Forelimb muscle (tissue), 1 donor: ENCODE measurements at places on chromosomes 4 and X.
A peak's percentile ranks its signal among the peaks of the same experiment; 100 is the strongest.

DNA sequence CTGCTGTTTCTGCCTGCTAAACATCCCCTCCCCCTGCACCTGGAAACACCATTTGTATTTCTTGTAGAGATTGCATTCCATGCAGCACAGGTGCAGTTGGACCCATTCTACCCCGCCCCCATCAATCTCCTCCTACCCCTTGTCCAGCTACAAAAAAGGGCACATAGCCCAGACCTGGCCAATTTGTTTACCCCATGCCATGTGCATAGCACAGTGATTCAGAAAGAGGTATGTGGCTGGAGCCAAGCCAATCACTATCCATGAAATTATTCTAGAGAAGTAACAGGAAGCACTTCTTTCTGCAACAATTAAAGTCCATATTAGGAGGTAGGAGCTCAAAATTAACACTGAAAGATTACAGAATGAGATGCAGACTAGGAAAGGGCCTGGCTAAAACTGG, 20.2 kb upstream of the TMEM184C start:
- no peak for DNase-seq

DNA sequence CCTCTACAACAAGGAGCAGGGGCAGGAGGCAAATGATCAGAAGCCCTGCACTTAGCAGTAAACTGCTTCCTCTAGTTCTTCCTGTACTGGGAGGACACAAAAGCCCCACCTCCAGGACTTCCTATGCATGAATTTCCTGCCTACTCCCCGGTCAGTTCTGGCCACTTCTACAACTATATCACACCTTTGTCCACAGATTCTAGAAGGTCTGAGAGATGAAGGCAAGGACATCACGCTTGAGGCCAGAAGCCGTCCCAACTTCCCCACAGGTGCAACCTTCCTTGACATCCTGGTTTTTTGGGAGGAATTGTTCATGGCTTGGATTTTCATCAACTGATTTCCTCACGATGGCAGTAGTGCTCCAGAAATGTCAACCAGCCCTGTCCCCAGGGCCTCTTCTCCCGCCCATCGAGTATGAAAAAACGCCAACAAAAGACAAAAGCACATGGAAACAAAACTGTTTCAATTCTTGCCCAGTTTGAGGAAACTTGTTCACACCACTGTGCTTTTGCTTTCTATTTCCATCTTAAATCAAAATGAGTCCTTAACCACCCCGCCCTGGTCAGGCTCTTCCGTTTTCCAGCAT, 206.5 kb upstream of the STK26 start:
- DNase-seq = peak; percentile 79

- no peak for DNase-seq
These were observed 71.5 kb downstream of the HPGD start for GRCh38 chr4:174450786-174451125.

DNA sequence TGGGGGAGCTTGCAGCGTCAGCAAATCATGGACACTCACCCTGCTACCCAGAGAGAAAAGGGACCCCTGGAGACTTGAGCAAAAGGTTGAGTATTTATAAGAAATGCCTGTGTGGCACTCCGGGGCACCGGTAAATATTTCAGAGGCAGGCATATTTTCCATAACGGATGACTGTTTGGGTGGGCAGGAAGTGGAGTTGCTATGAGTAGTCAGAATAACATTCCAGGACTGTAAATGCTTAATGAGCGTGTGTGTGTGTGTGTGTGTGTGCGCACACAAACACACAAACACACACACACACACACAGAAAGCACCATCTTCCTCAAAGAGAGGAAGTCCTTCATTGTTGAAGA, 74.6 kb downstream of the MXRA5 start:
- no peak for DNase-seq

DNA sequence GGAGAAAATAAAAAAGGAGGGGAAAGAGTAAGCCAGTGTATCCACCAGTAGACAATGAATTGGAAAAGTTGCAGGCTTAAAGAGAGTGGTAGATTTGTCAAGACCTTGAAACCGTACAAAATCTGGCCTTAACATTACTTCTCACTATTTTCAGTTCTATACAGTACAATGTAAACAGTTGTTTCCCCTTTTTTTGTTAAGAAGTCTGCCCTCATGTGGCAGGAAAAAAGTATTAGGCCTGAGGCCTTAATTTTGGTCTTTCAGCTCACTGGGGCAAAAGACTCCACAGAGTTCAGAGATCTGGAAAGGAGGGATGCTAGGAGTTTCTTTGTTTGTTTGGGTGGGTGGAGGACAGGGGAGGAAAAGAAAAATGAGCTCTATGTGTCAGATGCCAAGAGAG, 92.8 kb upstream of the CCDC160 start:
- no peak for DNase-seq

DNA sequence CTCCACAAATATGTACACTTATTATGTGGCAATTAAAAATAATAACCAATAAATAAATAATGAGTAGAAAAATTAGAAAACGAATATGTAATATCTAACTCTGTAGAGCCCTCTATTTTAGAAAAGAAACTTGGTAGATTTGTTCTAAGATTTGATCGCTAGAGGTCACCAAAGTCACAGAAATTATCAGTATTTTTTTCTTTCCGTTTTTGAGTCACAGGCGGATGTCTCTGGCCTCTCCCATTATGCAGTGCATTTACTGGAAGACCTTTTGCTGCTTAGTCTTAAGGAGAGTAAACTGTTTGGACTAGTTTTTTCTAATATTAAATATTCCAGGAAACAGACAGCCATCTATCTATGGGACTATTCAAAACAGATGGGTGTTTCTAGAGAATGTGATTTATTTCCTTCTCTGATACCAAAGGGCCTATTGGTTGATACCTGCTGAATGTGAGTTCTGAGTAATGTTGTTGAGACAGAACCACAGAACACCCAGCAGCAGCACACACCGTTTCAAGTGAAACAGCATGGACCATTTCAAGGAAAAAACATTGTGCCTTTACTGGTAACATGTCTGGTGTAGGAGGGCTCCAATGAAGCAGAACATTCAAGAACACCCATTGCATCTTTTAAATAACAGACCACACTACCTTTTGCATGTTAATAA, 34.0 kb upstream of the GYPA start:
- DNase-seq = peak; percentile 49

DNA sequence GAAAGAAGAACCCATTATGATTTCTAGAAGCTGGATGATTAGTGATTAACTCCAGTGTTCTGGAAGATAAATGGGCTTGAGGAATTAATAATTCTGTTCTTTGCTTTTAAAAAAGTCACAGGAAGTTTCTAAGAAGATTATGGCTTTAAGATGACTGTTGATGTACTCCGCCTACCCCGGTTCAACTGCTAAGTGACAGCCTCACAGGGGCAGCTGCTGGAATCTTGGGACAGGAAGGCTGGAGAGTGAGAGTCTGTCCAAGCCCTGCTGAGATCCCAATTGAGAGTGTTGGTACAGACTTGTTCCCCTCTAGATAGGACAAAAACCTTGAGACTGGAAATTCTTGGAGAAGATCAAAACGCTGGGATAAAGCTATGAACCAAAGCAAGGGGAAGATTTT, 37.3 kb downstream of the NPY1R start:
- no peak for DNase-seq

GRCh38 chrX:45758319-45758718, 557.6 kb upstream of the DIPK2B start:
- DNase-seq = no peak

DNA sequence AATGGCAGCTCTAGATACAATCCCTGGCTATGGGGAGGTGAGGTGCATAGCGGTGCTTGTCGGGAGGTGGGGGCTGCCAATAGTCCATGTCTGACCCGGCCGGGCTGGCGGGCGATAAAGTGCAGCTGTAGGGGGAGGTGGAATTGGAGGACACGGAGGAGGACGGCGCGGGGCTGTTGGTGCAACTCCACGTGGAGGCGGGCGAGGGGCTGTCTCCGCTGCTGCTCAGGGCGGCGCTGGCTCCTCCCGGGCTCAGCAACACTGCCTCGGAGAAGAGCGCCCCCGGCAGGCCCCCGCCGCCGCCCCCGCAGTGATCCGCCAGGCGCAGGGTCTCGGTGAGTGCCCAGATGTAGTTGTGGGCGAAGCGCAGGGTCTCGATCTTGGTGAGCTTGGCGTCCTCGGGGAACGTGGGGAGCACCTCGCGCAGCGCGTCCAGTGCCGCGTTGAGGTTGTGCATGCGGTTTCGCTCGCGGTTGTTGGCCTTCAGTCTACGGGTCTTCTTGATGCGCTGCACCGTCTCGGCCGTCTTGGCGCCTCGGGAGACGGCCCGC, 1.3 kb downstream of the NEUROG2 start:
- DNase-seq = no peak

DNA sequence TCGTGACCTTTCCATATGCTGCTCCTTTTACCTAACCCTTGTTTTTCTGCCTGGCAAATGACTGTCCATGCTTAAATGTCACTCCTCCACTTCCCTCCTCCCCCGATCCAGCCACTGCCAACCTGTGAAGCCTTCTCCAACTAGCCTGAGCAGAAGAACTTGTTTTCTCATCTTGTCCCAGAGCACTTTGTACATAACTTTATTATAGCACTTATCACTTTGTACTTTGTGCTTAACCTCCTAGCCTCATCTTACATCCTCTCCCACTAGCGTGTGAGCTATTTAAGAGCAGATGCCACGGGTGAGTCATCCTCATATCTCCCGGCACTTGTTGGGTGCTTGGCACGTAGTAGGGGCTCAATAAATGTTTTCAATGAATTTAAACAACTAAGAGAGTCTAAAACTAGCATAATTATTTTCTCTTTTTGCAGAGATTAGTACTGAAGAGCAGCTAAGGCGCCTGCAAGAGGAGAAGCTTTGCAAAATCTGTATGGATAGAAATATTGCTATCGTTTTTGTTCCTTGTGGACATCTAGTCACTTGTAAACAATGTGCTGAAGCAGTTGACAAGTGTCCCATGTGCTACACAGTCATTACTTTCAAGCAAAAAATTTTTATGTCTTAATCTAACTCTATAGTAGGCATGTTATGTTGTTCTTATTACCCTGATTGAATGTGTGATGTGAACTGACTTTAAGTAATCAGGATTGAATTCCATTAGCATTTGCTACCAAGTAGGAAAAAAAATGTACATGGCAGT, 46.9 kb downstream of the XIAP start:
- no peak for DNase-seq

- no peak for DNase-seq
These were observed 43.5 kb downstream of the CCDC158 start for GRCh38 chr4:76377481-76377901.

DNA sequence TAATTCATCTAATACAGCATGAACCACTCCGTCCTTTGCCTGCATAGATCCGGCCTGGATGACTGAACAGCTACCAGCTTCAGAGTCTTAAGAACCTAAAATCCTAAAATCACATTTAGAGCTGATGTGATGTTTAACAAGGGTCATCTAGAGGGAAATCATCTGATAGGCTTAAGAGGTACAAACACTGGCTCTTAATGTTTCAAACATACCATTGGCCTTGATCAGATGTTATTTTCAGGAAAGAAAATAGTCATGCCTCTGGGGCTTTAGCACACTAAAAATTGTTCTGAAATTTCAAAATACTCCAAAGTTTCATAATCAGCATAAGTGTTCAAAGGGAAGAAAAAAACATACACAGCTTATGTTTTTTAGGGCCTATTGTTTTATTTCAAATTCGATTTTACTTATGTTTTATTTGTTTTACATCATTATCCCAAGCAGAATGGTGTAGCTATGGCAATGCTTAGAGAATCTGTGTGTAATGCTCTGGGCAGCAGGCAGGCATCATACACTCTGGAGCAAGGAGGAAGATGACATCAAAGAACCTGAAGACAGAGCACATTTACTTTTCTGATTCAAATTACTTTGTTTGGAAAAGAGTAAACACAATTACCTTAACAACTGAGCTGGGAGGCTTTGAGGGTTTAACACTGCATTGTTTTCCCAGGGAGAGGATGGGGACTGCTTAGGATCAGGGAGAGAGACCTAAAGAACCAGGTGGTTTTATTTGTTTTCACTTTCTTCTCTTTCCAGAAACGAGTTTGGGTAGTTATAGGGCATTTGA, 25.3 kb upstream of the LEF1 start:
- DNase-seq = no peak

DNA sequence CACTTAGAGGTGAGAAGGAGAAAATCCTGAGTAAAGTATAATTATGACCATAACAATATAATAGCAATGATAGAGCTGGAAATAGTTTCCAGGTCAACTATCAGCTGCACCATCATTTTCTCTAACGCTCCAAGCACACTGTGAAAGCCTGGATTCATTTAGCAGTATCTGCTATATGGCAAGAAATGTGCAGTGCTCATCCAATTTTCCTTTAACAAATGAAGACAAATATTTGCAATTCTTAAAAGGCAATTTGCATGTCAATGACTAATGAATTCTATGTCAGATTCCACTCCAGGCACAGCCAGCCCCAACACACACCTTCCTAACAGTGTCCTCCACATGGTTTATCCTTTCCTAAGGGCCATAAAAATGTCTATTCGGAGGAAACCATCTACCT, 12.7 kb downstream of the PRSS12 start:
- DNase-seq = no peak

- DNase-seq = no peak
These were observed 139.8 kb downstream of the BCOR start for GRCh38 chrX:39957816-39958566.

- DNase-seq = no peak
These were observed 2.3 kb upstream of the AMBN start for GRCh38 chr4:70589785-70590184.

DNA sequence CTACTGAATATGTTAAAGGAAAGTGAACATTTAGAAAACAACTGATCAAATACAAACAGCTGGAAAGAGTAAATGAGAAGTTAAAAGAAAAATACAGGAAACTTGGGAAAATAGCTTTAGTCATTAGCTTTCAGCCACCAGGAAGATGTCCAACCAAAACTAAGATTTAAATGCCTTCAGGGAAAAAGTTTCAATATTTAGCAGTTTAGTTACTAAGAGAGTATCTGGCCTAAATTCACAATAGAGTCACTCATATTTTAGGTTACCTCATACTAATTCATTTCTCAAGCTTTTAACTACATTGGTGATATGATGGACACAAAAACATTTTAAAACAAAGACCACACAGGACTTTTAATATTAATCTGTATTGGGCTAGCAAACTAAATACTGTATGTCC, 13.1 kb upstream of the KLHL13 start:
- DNase-seq = no peak

GRCh38 chrX:42943051-42943974, 165.3 kb upstream of the PPP1R2C start:
- DNase-seq = no peak

- no peak for DNase-seq
These were observed 81.2 kb downstream of the ABLIM2 start for GRCh38 chr4:8077181-8078108.

DNA sequence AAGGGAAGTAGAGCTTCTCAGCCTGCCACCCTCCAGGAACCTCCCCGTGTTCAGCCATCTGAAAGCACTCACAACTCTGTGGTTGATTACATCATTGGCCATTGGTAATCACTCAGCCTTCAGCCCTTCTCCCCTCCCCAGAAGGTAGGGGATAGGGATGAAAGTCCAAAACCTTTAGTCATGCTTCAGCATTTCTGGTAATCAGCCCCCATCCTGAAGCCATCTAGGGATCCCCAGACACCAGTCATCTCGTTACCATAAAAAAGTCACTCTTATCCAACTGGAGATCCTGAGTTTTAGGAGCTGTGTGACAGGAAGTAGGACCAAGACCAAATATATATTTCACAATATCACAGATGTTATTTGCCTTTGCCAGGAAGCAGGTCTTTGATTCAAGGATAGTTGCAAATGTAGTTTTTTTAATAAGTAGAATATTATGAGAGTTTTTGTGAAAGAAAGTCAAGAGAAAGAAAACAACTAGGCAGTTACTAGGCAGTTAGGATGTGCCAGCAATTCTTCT, 364.6 kb upstream of the NOCT start:
- peak; percentile 63 for DNase-seq
